Prostate gland (tissue), 2 donors: ENCODE measurements at places on chromosomes 2 and 18. TPM values are rescaled to one million over a fixed set of nuclear protein-coding genes. Genes with fewer than 3 reads are reported as not detected.

DNA sequence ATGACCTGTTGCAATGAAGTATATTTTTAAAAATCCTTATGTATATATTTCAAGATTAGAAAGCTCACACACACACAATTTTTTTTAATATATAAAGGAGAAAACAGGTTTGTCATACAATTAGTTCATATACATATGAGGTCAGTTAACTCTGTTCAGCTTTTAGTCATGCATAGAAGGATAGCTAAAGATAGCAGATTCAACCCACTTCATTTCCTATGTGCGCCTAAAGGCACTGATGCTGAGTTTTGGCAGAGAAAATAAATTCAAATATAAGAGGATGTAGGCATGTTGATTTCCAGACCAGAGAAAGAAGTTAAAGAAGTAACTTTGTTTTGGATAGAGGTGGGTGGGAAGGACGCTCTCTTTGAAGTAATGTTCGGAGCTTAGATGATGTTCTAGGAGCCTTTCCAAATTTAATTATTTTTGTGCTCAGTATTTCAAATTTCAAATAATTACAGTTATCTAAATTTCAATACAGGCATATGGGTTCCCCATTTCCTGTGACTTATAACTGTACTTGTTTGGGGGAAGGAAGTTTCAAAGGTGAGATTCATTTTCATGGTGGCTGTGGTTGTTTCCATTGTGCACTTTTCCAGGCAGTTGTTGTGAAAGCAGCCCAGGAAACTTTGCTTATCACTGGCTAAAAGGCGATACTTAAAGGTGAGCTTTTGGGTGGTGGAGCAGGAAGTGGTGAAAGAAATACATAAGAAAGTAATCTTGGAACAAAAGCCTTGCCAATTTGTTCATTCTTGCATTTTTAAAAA is 523.4 kb upstream of the FANCL start:
- no peak overlapping the region for H3K27ac ChIP-seq
- no peaks in the 10 kb centered on the region for H3K4me1 ChIP-seq
- no peaks in the 10 kb centered on the region for H3K27me3 ChIP-seq
- no peak for DNase-seq
- no peak overlapping the region for H3K4me3 ChIP-seq

GRCh38 chr18:76428396-76429261 is 66.4 kb downstream of the ZNF516 start:
- H3K4me3 ChIP-seq = no peak overlapping the region
- H3K4me1 ChIP-seq = no peaks in the 10 kb centered on the region
- H3K36me3 ChIP-seq = no peaks in the 10 kb centered on the region
- no peaks in the 10 kb centered on the region for H3K27me3 ChIP-seq
- no peak for DNase-seq

DNA sequence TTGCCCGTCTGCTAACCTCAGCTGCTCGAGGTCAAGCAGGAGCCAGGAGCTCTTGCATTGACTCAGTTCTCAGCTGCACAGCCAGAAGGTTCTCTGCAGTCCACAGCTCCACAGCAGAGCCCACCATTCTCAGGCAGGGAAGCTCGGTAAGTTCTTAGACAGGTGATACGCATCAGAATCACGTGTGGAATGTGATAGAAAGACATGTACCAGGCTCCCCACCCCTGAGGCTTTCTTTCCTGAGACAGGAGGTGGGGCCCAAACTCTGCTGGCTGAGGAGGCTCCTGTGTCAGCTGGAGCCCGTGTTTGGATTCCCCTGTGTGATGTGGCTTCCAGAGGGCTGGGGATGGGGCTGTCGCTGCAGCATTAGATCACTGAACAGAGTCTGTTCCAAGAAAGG is 28.0 kb downstream of the DIPK1C start:
- H3K27ac ChIP-seq = no peak overlapping the region
- H3K36me3 ChIP-seq = no peaks in the 10 kb centered on the region
- H3K4me1 ChIP-seq = no peaks in the 10 kb centered on the region
- no peaks in the 10 kb centered on the region for H3K27me3 ChIP-seq

GRCh38 chr2:231167745-231168459 is 30.5 kb upstream of the ARMC9 start:
- no peaks in the 10 kb centered on the region for H3K4me1 ChIP-seq
- no peaks in the 10 kb centered on the region for H3K27me3 ChIP-seq
- H3K4me3 ChIP-seq = no peak overlapping the region
- DNase-seq = no peak
- no peak overlapping the region for H3K27ac ChIP-seq

Gene SERPINB3
- 8.8 TPM for total RNA-seq

Gene RNU2-63P
- total RNA-seq = not detected

Gene UGT1A9
- total RNA-seq = not detected

Gene OXER1
- total RNA-seq = 5.6 TPM
